Hepatocyte (in vitro differentiated cells): ENCODE measurements at places on chromosomes 4 and X. TPM values are rescaled to one million over a fixed set of nuclear protein-coding genes. Genes with fewer than 3 reads are reported as not detected.

The ARR3 gene
- polyA plus RNA-seq, result not detected in 2 replicates

The FGD1 gene
- polyA plus RNA-seq, result 8.7 and 11.9 TPM in 2 replicates

The UBE2A gene
- polyA plus RNA-seq, result 64.4 and 72.6 TPM in 2 replicates

The SHISA3 gene
- not detected in 2 replicates for polyA plus RNA-seq

The TMSB15A gene
- polyA plus RNA-seq, result 35.1 and 39.0 TPM in 2 replicates

The BST1 gene
- polyA plus RNA-seq, result 2.4 and 3.7 TPM in 2 replicates

The CLIC2 gene
- polyA plus RNA-seq, result 0.47 and 0.71 TPM in 2 replicates

The IGSF1 gene
- 7.1 and 13.1 TPM in 2 replicates for polyA plus RNA-seq

GRCh38 chr4:56434599-56435139, 746 bp downstream of the PPAT start:
- peak; percentile 79 for DNase-seq

GRCh38 chr4:31620476-31620875, 900.3 kb downstream of the PCDH7 start:
- DNase-seq, result peak; percentile 6

DNA sequence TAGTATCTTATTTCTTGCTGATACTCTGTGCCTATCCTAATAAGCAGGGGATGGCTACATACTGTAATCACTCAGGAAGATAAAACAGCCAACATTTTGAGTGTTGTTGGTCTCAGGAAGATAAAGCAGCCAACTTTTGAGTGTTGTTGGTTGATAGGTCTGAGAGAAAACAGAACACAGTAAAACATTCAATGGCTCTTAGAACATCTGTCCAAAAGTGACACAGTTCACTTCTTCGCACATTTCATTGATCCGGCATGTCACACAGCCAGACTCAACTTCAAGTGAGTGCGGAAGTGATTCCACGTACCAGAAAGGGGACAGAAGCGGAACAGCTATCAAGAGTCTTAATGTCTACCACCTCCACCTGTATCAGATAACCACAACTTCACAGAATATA, 87.3 kb upstream of the DMD start:
- no peak for DNase-seq

DNA sequence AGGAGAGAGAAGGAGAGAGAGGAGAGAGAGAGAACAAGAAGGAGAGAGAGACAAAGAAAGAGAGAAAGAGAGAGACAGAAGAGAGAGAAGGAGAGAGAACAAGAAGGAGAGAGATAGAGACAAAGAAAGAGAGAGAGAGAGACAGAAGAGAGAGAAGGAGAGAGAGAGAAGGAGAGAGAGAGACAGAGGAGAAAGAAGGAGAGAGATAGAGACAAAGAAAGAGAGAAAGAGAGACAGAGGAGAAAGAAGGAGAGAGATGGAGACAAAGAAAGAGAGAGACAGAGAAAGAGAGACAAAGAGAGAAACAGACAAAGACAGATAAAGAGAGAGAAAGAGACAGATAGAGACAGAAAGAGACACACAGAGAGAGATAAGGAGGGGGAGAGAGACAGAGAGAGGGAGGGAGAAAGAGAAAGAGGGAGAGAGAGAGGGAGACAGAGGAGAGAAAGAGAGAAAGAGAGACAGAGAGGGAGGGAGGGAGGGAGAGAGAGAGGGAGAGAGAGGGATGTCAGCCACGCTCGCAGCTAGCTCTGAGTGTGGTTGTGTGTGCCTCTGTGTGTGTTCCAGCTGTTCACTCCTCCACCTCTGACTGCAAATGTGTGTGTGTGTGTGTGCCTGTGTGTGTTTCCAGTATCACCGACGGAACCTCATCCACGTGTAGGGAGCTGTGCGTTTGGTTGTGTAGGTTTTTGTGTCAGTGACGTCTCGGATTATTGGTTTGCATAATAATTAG, 105.8 kb downstream of the CRLF2 start:
- DNase-seq, result no peak

- DNase-seq, result no peak
Measured at GRCh38 chrX:23883737-23884354, 23.9 kb downstream of the APOO start.

- DNase-seq, result no peak
Measured at GRCh38 chrX:68163441-68163840, 269.9 kb downstream of the OPHN1 start.

DNA sequence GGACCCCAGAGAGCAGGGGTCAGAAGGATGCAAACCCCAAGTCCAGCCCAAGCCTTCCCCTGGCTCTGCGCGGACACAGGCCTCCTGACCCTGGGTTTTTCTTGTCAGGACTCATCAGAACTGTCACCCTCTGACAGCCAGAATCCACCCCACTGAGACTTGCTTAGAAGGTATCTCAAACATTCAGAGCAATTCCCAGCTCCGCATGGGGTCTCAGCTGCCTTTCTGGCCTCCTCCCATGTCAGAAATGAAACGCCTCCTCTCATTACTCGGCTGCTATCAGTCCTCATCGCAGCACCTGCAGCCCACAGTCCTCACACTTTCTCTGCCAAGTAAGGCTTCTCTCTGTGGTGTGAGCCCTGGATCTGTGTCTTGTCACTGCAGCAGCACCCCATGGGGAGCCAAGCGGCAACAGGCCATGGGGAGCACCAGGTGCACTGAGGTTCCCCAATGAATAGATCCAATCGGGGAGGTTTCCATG, 97.8 kb downstream of the WFS1 start:
- DNase-seq, result no peak

- DNase-seq, result no peak
Measured at GRCh38 chrX:152138388-152138784, at the start of gene MAGEA10. TSS of gene MAGEA10 (minus strand) at chrX:152138577. CDS start at chrX:152135620, 2,957 bp downstream.

DNA sequence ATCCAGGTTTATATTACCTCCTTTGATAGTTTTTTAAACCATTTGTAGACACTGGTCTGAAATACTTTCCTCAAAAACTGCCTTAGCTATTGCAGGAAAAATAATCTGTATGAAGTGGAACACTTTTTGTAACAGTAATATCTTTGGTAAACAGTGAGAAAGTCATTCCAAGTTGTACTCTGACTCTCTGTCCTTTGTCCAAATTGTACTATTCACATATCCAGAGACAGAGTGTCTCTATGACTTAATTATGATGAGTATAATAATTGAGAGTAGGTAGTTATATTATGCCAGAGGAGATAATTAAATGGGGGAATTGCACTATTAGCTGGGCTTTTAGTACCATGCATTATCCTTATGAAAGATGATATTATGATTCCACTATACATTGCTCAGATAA, 112.6 kb upstream of the LCORL start:
- DNase-seq, result no peak

DNA sequence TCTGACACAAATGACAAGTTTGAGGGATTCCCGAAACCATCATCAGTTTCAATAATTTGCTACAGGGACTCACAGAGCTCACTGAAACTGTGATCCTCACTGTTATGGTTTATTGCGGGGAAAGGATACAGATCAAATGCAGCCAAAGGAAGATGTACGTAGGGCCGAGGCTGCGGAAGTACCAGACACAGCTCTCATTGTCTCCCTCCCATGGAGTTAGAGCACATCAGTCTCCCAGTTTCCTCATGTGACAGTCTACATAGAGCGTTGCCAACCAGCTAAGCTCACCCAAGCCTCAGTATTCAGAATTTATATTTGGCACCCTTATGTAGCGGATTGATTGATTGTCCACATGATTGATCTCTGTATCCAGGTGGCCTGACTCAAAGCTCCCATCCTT, 137.8 kb upstream of the TENM3 start:
- DNase-seq, result no peak

DNA sequence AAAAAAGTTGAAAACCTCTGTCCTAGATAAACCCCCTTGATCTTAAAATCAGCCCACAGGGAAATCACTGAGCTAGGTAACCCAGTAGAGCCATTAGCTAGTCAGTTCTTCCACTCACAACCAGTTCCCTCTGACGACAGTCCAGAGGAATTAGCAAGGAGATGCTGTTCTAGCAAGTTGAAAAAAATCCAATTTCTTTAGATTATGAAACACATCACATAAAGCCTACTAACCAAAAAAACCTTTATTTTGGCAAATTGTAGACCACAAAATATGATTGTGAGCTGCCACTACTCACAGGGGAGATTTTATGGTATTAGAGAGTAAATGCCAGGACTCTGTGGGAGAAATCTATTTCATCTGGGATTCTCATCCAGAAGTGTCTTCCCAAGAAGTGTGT, 22.6 kb downstream of the ADAMTS3 start:
- DNase-seq, result no peak
